Activated naive CD4-positive, alpha-beta T cell treated with anti-CD3 and anti-CD28 coated beads for 36 hours (primary cell): ENCODE measurements at places on chromosomes 5 and 9. TPM values are rescaled to one million over a fixed set of nuclear protein-coding genes. Genes with fewer than 3 reads are reported as not detected.

The PCDHB13 gene
- not detected for total RNA-seq

The GKAP1 gene
- total RNA-seq = 4.5 TPM

DNA sequence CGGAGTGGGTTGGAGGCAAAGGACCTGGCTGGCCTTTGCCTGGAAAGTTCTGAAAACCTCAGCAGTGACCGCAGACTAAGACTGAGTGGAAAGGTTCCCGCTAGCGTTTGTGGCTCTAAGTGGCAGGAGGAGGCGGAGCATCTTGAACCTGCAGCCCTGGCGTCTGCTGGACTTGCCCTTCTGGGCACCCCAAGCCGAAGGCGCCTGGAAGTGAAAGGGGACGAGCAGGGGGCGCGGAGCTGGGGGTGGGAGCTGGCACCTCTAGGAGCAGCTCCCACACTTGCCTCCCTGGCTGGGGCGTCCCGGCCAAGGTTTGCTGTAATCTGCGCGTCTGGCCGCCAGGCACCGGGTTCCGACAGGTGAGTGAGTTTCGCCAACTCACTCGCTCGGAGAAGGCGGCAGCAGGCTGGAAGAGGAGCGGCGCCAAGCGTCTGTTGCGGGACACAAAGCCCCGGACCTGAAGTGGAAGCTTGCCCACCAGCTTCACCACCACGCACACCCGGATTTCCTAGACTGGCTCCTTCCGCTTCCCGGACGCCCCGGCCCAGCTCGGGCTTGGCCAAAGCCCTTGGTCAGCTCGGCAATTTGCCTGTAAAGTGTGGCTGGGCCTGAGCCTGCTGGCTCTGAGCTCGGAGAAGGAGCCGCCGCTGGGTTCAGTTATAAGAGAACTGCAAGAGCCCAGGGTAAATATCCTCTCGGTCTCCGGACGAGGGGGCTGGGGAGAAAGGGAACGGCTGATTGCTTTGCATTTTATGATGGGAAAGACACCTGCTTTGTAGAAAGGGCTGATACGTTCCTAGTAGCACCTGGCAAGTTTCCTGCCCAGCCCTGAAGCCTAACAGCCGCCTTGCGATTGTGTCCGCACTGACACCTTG is at the start of gene GNA14:
Gene GNA14, minus strand, starts transcription at position 89 of the 875 bp plus-strand sequence. CDS start 529 bp downstream, outside the sequence.
- peaks cover 43% of the 10 kb centered on the region for H3K27me3 ChIP-seq
- H3K4me3 ChIP-seq = peak within 1 kb of the TSS; percentile 66
- peaks cover 10% of the 10 kb centered on the region for H3K4me1 ChIP-seq
- no peak within 1 kb of the TSS for H3K27ac ChIP-seq
- peak; percentile 34 for DNase-seq
- H3K36me3 ChIP-seq = no peaks in the 10 kb centered on the region

GRCh38 chr5:40569546-40570270 is 110.0 kb upstream of the PTGER4 start:
- peaks cover 16% of the 10 kb centered on the region for H3K4me1 ChIP-seq
- H3K27me3 ChIP-seq = no peaks in the 10 kb centered on the region
- no peak for DNase-seq
- H3K4me3 ChIP-seq = no peak overlapping the region
- H3K27ac ChIP-seq = no peak overlapping the region

GRCh38 chr9:114098021-114098935 is 814 bp downstream of the KIF12 start:
- peak; percentile 25 for DNase-seq
- no peak overlapping the region for H3K27ac ChIP-seq
- H3K4me3 ChIP-seq = no peak overlapping the region
- H3K27me3 ChIP-seq = peaks cover 38% of the 10 kb centered on the region

- no peak overlapping the region for H3K4me3 ChIP-seq
- H3K27me3 ChIP-seq = no peaks in the 10 kb centered on the region
- no peaks in the 10 kb centered on the region for H3K4me1 ChIP-seq
- DNase-seq = no peak
Observed at GRCh38 chr9:17339156-17339555, 204.3 kb downstream of the CNTLN start.

DNA sequence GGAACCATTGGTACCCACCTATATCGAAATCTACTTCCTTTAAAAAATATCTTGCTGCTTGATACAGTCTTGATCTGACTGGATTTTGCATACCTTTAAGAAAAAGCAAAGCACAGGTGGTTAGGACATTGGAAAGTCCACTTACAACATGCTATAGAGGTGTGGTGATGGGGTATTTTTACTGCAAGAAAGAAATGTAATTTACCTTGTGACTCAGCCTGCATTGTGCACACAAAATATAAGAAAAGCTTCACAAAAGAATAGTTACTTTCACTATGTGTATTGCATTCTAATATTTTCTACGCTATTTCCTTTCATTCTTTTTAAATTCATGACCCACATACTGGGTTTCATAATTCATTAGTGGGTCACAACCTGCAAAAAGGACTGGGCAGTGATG is 236.2 kb upstream of the RASEF start:
- no peak overlapping the region for H3K27ac ChIP-seq
- no peaks in the 10 kb centered on the region for H3K27me3 ChIP-seq
- H3K4me1 ChIP-seq = no peaks in the 10 kb centered on the region
- peaks cover 7% of the 10 kb centered on the region for H3K36me3 ChIP-seq
